Sigmoid colon (tissue), 7 donors: ENCODE measurements at places on chromosomes 16 and 17. TPM values are rescaled to one million over a fixed set of nuclear protein-coding genes. Genes with fewer than 3 reads are reported as not detected.

DNA sequence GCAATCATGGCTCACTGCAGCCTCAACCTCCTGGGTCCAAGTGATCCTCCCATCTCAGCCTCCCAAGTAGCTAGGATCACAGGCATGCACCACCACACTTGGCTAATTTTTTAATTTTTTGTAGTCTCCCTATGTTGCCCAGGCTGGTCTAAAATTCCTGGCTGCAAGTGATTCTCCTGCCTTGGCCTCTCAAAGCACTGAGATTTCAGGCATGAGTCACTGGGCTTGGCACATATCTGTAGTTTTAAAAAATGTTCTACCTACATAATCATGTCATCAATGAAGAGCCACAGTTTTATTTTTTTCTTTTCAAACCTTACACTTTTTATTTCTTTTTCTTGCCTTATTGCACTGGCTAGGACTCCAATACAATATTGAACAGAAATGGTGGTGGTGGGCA lies 33.1 kb upstream of the COL1A1 start:
- H3K4me3 ChIP-seq, result no peak overlapping the region
- DNase-seq, result no peak
- peaks cover 5% of the 10 kb centered on the region for H3K4me1 ChIP-seq
- H3K36me3 ChIP-seq, result no peaks in the 10 kb centered on the region

GRCh38 chr17:60269417-60269816 lies 119.6 kb downstream of the CA4 start:
- no peak overlapping the region for H3K4me3 ChIP-seq
- H3K36me3 ChIP-seq, result no peaks in the 10 kb centered on the region
- no peaks in the 10 kb centered on the region for H3K27me3 ChIP-seq
- no peak for DNase-seq

- no peaks in the 10 kb centered on the region for H3K27me3 ChIP-seq
- H3K36me3 ChIP-seq, result no peaks in the 10 kb centered on the region
- H3K4me1 ChIP-seq, result no peaks in the 10 kb centered on the region
- no peak for DNase-seq
- H3K4me3 ChIP-seq, result no peak overlapping the region
- H3K27ac ChIP-seq, result no peak overlapping the region
Measured at GRCh38 chr17:58560511-58560910, 46.1 kb upstream of the MTMR4 start.

GRCh38 chr17:82807101-82807500 lies 32.7 kb downstream of the ZNF750 start:
- H3K27me3 ChIP-seq, result no peaks in the 10 kb centered on the region
- peaks cover 19% of the 10 kb centered on the region for H3K4me1 ChIP-seq
- no peak overlapping the region for H3K27ac ChIP-seq
- no peak overlapping the region for H3K4me3 ChIP-seq

KCNJ18 gene
- total RNA-seq, result not detected

HBA1 gene
- not detected for total RNA-seq

MYH13 gene
- not detected for total RNA-seq

- H3K4me1 ChIP-seq, result peaks cover 72% of the 10 kb centered on the region
- H3K27ac ChIP-seq, result peak overlapping the region; percentile 71
- no peak overlapping the region for H3K4me3 ChIP-seq
- DNase-seq, result no peak
- H3K27me3 ChIP-seq, result no peaks in the 10 kb centered on the region
Measured at GRCh38 chr17:59829217-59830006, 63.3 kb downstream of the TUBD1 start.

- peaks cover 34% of the 10 kb centered on the region for H3K4me1 ChIP-seq
- peak within 1 kb of the TSS; percentile 21 for H3K4me3 ChIP-seq
- peaks cover 23% of the 10 kb centered on the region for H3K36me3 ChIP-seq
- peaks cover 28% of the 10 kb centered on the region for H3K27me3 ChIP-seq
- H3K27ac ChIP-seq, result no peak within 1 kb of the TSS
Measured at GRCh38 chr17:4899341-4900230, at the start of gene C17orf107. C17orf107 (plus strand) TSS chr17:4899536; CDS start chr17:4899763, 227 bp downstream.

DNA sequence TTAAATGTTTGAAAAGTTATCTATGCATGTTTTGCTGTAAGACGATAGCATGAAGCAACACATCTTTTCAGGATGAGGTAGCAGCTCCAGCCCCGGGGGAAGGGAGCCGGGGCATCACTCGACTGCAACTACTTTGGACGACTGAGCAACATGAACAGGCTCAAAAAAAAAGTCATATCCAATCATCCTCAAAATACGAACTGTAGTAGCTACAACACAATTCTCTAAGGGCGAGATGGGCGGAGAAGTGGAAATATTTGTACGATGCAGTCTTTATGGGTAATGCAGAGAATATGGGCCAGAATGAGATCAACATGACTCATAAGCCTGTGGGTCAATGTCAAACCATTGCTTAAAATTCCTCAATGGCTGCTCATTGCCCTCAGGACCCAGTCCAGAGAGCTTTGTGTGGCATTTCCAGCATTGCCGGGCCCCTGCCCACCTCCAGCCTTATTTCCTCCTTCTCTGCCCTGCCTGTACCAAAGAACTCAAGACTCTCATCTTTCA lies 17.7 kb upstream of the SMURF2 start:
- H3K4me3 ChIP-seq, result no peak overlapping the region
- H3K27me3 ChIP-seq, result no peaks in the 10 kb centered on the region
- H3K36me3 ChIP-seq, result no peaks in the 10 kb centered on the region
- H3K27ac ChIP-seq, result no peak overlapping the region
- H3K4me1 ChIP-seq, result no peaks in the 10 kb centered on the region

TBC1D3 gene
- not detected for total RNA-seq

GRCh38 chr17:67125417-67125816 lies 81.1 kb downstream of the CACNG1 start:
- DNase-seq, result no peak
- H3K4me3 ChIP-seq, result no peak overlapping the region
- peaks cover 47% of the 10 kb centered on the region for H3K36me3 ChIP-seq
- H3K27me3 ChIP-seq, result no peaks in the 10 kb centered on the region

- H3K4me1 ChIP-seq, result no peaks in the 10 kb centered on the region
- no peaks in the 10 kb centered on the region for H3K36me3 ChIP-seq
- no peak overlapping the region for H3K4me3 ChIP-seq
- no peak for DNase-seq
- peaks cover 21% of the 10 kb centered on the region for H3K27me3 ChIP-seq
- no peak overlapping the region for H3K27ac ChIP-seq
Measured at GRCh38 chr16:87235810-87236515, 81.2 kb downstream of the C16orf95 start.
